ENCODE measurements at places on chromosomes 7 and 10. TPM values are rescaled to one million over a fixed set of nuclear protein-coding genes. Genes with fewer than 3 reads are reported as not detected.
A peak's percentile ranks its signal among the peaks of the same experiment; 100 is the strongest.

GRCh38 chr7:148348466-148348865, 242.1 kb upstream of the C7orf33 start:
- H3K4me3 ChIP-seq = no peak overlapping the region
- no peak overlapping the region for H3K27ac ChIP-seq
- DNase-seq = no peak
- H3K36me3 ChIP-seq = no peaks in the 10 kb centered on the region
- no peaks in the 10 kb centered on the region for H3K27me3 ChIP-seq

GRCh38 chr10:128373831-128374230, 247.6 kb upstream of the MKI67 start:
- H3K27ac ChIP-seq = no peak overlapping the region
- no peak for DNase-seq
- no peak overlapping the region for H3K4me3 ChIP-seq
- peaks cover 22% of the 10 kb centered on the region for H3K4me1 ChIP-seq

DNA sequence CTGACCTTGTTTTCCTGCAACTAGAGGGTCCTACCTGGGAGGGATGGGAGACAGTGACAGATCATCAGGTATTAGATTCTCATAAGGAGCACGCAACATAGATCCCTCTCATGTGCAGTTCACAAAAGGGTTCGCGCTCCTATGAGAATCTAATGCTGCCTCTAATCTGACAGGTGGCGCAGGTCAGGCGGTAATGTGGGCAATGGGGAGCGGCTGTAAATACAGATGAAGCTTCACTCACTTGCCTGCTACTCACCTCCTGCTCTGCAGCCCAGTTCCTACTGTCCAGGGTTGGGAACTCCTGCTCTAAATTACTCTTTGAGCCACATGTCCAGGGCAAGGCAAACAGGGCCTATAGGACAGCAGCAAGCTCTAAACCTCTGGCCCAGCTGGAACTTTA, 46.2 kb downstream of the GFRA1 start:
- no peak for DNase-seq
- H3K4me3 ChIP-seq = no peak overlapping the region
- H3K27ac ChIP-seq = no peak overlapping the region
- H3K27me3 ChIP-seq = no peaks in the 10 kb centered on the region
- no peaks in the 10 kb centered on the region for H3K4me1 ChIP-seq
- H3K36me3 ChIP-seq = no peaks in the 10 kb centered on the region

- H3K4me3 ChIP-seq = no peak overlapping the region
- H3K36me3 ChIP-seq = no peaks in the 10 kb centered on the region
- no peak overlapping the region for H3K27ac ChIP-seq
- DNase-seq = no peak
- no peaks in the 10 kb centered on the region for H3K27me3 ChIP-seq
These were observed 92.6 kb downstream of the POLL start for GRCh38 chr10:101495324-101495925.

GRCh38 chr7:40647719-40648118, 512.9 kb downstream of the SUGCT start:
- DNase-seq = no peak
- H3K27ac ChIP-seq = no peak overlapping the region
- H3K27me3 ChIP-seq = no peaks in the 10 kb centered on the region
- no peaks in the 10 kb centered on the region for H3K4me1 ChIP-seq
- H3K36me3 ChIP-seq = no peaks in the 10 kb centered on the region

- no peaks in the 10 kb centered on the region for H3K4me1 ChIP-seq
- H3K4me3 ChIP-seq = no peak overlapping the region
- no peak overlapping the region for H3K27ac ChIP-seq
- H3K36me3 ChIP-seq = no peaks in the 10 kb centered on the region
- no peaks in the 10 kb centered on the region for H3K27me3 ChIP-seq
- DNase-seq = no peak
These were observed 45.7 kb downstream of the FAM171A1 start for GRCh38 chr10:15325243-15325943.

The PHTF2 gene
- total RNA-seq = 163 TPM

DNA sequence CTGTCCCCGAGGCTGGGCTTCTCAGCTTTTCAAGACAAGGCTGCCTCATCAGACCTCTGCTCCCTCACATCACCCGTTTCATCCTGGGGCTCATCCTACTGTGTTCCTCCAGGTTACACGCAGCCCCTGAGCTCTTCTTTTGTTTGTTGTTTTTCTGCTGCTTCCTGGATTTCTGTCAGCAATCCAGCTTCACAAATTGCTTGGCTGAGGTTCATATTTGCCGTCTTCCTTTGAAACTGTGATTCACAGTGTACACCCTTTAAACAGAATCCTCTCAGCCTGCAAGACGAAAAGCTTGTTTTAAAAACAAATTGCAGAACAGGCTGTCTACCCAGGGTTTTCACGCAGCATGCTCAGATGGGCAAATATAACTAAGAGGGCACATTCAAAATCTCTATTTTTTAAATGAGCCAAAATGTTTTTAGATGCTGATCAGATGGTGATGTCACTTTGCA, 39.1 kb upstream of the PARD3 start:
- no peaks in the 10 kb centered on the region for H3K4me1 ChIP-seq
- H3K36me3 ChIP-seq = no peaks in the 10 kb centered on the region
- H3K4me3 ChIP-seq = no peak overlapping the region
- H3K27me3 ChIP-seq = no peaks in the 10 kb centered on the region

- H3K27me3 ChIP-seq = no peaks in the 10 kb centered on the region
- no peak overlapping the region for H3K4me3 ChIP-seq
- no peaks in the 10 kb centered on the region for H3K36me3 ChIP-seq
- DNase-seq = no peak
- no peak overlapping the region for H3K27ac ChIP-seq
- no peaks in the 10 kb centered on the region for H3K4me1 ChIP-seq
These were observed 108.1 kb downstream of the GNAT3 start for GRCh38 chr7:80403686-80404241.

The CDK14 gene
- total RNA-seq = 3.9 TPM

GRCh38 chr10:79209340-79209739, 137.9 kb upstream of the PPIF start:
- H3K4me1 ChIP-seq = no peaks in the 10 kb centered on the region
- no peak overlapping the region for H3K4me3 ChIP-seq
- no peaks in the 10 kb centered on the region for H3K27me3 ChIP-seq
- no peaks in the 10 kb centered on the region for H3K36me3 ChIP-seq

DNA sequence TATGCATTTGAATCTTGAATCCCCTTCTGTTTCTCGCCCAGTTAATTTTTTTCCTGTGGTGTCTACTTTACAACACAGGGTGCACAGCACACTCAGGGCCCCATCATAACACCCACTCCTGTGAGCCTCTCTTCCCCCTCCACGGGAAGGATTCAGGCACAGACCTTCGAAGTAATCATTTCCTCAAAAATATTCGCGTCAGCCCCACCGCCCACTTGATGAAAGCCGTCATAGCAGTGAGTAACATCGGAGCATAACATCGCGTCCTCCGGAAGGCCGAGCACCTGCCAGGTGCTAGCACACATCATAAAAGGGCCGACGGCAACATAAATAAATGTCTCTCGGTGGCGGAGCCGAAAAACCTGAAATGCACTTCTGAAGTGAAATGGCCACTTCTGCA, 201.7 kb upstream of the ADARB2 start:
- no peaks in the 10 kb centered on the region for H3K36me3 ChIP-seq
- no peak for DNase-seq
- H3K4me1 ChIP-seq = no peaks in the 10 kb centered on the region

DNA sequence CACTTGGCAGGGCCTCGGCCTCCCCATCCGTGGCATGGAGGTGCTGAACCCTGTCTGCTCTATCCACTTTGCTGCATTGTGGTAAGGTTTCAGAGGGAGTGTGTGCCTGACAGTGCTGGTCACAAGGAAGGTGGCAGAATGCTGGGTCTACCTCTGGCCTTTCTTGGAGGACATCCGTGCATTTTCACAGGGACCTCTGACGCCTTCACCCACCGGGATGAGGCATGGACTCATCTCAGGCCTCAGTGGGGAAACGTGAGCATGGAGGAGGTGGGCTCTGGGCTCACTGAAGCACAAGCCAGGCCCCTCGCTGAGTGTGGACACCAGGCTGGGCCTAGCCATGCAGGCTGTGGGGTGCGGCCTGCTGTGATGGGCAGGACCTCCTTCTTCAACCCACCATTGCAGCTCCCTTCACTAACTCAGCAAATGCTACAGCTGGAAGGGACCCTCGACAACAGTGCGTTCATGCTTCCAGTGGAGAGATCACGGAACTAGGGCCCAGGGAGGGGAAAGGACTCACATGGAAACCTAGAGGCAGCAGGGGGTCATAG, 8.6 kb downstream of the TBATA start:
- no peaks in the 10 kb centered on the region for H3K36me3 ChIP-seq
- H3K27me3 ChIP-seq = no peaks in the 10 kb centered on the region
- no peak overlapping the region for H3K27ac ChIP-seq
- DNase-seq = no peak
- no peak overlapping the region for H3K4me3 ChIP-seq
- H3K4me1 ChIP-seq = no peaks in the 10 kb centered on the region

DNA sequence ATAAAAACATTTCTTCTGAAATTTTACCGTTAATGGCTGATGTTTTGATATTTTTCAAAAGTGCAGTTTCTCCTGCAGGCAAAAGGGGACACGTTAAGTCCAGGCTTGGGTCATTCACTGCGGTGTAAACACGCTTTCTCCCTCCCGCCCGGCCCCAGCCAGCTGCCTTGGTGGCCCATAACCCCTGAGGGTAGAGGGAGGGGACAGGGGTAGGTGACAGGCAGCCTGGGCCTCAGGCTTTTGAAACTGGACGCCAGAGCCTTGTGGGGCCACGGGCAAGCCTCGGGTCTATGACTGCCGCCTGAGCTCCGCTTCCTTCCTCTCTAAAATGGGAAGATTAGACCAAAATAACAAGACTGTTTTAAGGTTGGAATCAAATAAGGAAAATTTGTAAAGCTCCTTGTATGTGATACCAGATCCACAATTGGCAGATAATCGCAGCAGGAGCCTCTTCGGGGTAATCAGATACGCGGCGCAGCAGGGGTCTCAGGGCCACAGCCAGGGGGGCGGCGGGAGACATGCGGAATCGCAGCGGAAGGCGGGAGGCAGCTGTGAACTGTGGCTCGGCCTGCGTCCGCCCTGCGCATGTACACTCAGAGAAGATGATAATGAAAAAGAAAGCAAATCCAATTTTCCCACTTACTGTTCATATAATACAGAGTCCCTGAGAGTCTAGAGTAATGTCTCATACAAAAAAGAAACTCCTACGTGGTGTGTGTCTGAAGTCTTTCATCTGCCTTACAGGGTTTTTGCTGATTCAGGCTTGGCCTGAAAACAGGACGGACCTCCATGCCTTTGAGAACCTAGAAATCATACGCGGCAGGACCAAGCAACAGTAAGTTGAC, 138.3 kb downstream of the EGFR start:
- H3K27ac ChIP-seq = peak overlapping the region; percentile 12
- H3K4me3 ChIP-seq = no peak overlapping the region
- H3K36me3 ChIP-seq = peaks cover 34% of the 10 kb centered on the region
- DNase-seq = no peak
- H3K27me3 ChIP-seq = no peaks in the 10 kb centered on the region

DNA sequence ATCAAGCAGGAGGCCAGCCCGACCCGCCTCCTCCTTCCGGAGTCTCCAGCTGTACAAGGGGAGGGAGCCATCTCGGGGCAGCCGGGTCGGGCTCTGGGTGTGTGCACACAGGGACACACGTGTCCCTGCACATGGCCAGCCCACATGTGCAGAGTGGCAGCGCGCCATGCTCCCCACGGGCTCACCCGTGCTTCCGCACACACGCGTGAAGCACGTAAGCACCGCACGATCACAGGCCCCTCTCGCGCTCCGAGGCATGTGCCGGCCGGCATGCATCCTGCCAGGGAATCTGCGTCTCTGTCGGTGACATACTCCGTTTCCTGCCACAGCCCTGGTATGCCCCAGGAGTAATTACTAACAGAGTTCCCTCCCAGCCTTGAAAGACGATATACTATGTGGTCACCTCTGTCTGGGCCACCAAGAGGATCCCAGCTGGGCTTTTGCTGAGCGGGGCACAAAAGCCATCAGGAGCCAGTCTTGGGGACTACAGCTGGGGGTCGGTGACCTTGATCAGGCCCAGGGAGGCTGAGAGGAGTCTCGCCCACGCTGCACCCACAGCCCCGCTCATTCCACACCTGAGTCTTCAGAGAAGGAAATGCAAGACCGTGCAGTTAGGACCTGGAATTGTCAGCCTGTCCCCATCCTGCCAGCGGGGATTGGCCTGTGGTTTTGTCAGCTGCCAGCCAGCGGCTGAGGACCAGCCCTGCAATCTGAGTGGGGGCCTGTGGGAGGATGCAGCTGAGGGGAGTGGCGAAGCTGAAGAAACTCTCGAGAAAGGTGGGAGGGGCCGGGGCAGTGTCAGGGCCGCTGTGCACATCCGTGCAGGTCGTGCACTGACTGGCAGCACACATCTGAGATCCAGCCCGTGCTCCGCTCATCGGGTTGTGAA, 11.0 kb upstream of the LFNG start:
- DNase-seq = peak; percentile 66
- peaks cover 25% of the 10 kb centered on the region for H3K4me1 ChIP-seq
- H3K36me3 ChIP-seq = no peaks in the 10 kb centered on the region
- peak overlapping the region; percentile 6 for H3K27ac ChIP-seq
- H3K27me3 ChIP-seq = no peaks in the 10 kb centered on the region

GRCh38 chr10:29276251-29276850, 12.5 kb upstream of the LYZL1 start:
- no peaks in the 10 kb centered on the region for H3K4me1 ChIP-seq
- H3K36me3 ChIP-seq = no peaks in the 10 kb centered on the region
- DNase-seq = no peak
- H3K27ac ChIP-seq = no peak overlapping the region
- H3K4me3 ChIP-seq = no peak overlapping the region

The CYP3A7 gene
- total RNA-seq = not detected

GRCh38 chr7:123782071-123782798, 33.4 kb upstream of the WASL start:
- no peak for DNase-seq
- no peak overlapping the region for H3K4me3 ChIP-seq
- no peaks in the 10 kb centered on the region for H3K27me3 ChIP-seq
- H3K27ac ChIP-seq = no peak overlapping the region

The TAS2R41 gene
- total RNA-seq = not detected

DNA sequence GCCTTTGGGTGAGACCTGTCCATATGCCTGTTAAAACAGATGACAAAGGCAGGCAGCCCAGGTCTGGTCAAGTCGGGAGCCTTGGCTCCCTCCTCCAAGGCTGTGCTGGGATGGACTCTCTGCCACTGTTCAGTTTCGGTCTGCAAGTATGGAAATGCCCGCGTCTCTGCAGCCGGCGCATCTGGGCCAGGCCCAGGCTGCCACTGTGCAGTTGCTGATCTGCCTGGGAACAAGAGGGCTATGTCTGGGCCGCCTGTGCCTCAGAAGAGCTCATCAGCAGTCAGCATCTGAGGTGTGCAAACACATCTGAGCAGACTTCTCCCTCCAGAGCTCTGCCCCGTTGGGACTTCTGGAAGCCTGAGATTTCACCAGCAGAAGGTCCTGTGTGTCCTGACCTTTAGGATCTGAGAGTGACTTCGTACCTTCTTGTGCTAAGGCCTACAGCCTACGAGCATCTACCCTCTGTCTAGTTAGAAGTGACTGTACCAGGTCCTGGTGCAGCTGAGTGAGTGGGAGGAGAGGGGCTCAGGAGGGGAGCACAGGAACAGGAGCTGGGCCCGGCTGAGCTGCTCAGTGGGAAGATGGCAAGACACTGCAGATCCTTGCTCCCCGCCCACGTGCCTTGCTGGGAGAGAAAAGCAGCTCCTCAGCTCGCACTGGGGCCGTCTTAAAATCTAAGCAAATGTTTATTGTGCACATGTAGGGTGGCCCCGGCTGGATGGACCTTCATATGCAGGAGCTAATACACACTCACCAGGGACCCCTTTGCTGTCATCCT, 50.9 kb downstream of the DOCK1 start:
- H3K4me1 ChIP-seq = no peaks in the 10 kb centered on the region
- no peak overlapping the region for H3K4me3 ChIP-seq
- H3K36me3 ChIP-seq = no peaks in the 10 kb centered on the region

The TMEM213 gene
- total RNA-seq = not detected

The NUTM2A gene
- 0.72 TPM for total RNA-seq
